ENCODE measurements at places on chromosomes 6 and 20. TPM values are rescaled to one million over a fixed set of nuclear protein-coding genes. Genes with fewer than 3 reads are reported as not detected.

Gene TP53TG5
- not detected for polyA plus RNA-seq

DNA sequence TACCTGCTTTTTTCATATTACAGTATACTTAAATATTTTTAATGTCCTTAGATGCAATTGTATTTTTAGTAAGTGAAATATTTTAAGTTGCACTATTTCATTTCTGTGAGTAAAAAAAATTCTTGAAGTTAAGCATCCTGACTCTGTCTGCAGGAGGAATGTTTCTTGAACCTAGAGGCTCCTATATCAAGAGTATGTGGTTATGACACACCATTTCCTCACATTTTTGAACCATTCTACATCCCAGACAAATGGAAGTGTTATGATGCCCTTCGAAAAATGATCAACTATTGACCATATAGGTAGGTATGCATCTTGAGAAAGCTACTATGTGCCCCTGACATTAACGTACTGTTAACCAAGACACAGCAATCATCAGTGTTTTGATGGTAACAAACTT, 237.0 kb downstream of the BCKDHB start:
- no peak for DNase-seq

GRCh38 chr6:7257521-7258230, 55.3 kb downstream of the SSR1 start:
- no peak for DNase-seq

DNA sequence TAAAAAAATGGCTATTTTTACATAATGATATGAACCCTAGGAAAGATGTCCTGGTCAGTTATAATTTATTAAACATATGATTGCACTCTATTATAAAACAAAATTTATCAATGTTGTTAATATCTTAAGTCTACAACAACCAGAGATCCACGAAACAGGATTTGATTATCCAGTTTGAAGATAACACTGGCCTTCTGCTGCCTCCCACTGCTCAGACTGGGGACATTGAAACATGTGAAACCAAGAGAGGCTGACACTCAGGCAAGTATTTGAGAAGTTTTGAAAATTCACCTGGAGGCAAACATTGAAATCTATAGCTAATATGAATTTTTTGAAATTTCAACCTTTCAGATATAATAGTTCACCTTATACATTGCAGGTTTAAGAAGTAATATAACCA, 219.3 kb upstream of the HSF2 start:
- no peak for DNase-seq

GRCh38 chr6:68778356-68779020, 143.4 kb downstream of the ADGRB3 start:
- peak; percentile 82 for DNase-seq
